Activated naive CD4-positive, alpha-beta T cell treated with anti-CD3 and anti-CD28 coated beads for 36 hours (primary cell): ENCODE measurements at places on chromosomes 16 and 17. TPM values are rescaled to one million over a fixed set of nuclear protein-coding genes. Genes with fewer than 3 reads are reported as not detected.

CRHR1 gene
- total RNA-seq = not detected

TIMM22 gene
- total RNA-seq = 7.4 TPM

CACNG3 gene
- total RNA-seq = not detected

NEUROD2 gene
- total RNA-seq = not detected

ZSCAN10 gene
- total RNA-seq = 0.26 TPM

SLC6A2 gene
- total RNA-seq = not detected

USP6 gene
- not detected for total RNA-seq

SCIMP gene
- total RNA-seq = not detected

TEKT1 gene
- total RNA-seq = not detected

GRAPL gene
- total RNA-seq = 3.4 TPM

CDT1 gene
- 231 TPM for total RNA-seq

ZNF232 gene
- 9.5 TPM for total RNA-seq

TPSD1 gene
- total RNA-seq = not detected

ZKSCAN2 gene
- total RNA-seq = 5.0 TPM

NPIPA3 gene
- total RNA-seq = 1.9 TPM

GRIN2A gene
- not detected for total RNA-seq

KRT27 gene
- not detected for total RNA-seq

PDIA2 gene
- total RNA-seq = not detected

MYADML2 gene
- not detected for total RNA-seq

TMEM238L gene
- total RNA-seq = not detected

PRSS53 gene
- 4.1 TPM for total RNA-seq

RUNDC3A gene
- 0.17 TPM for total RNA-seq

MYH1 gene
- total RNA-seq = not detected

RAMP2 gene
- total RNA-seq = not detected

KRTAP4-3 gene
- not detected for total RNA-seq

EIF4A3 gene
- 92.1 TPM for total RNA-seq
